ENCODE measurements at places on chromosomes 12 and 14.

- DNase-seq: no peak
Measured at GRCh38 chr14:54411371-54411770, 14.6 kb downstream of the CDKN3 start.

- no peak for DNase-seq
Measured at GRCh38 chr12:50936821-50937530, 15.4 kb upstream of the HIGD1C start.

- DNase-seq: no peak
Measured at GRCh38 chr12:53733051-53733806, 6.0 kb upstream of the CALCOCO1 start.

- DNase-seq: no peak
Measured at GRCh38 chr14:101215927-101216326, 312.4 kb upstream of the RTL1 start.

DNA sequence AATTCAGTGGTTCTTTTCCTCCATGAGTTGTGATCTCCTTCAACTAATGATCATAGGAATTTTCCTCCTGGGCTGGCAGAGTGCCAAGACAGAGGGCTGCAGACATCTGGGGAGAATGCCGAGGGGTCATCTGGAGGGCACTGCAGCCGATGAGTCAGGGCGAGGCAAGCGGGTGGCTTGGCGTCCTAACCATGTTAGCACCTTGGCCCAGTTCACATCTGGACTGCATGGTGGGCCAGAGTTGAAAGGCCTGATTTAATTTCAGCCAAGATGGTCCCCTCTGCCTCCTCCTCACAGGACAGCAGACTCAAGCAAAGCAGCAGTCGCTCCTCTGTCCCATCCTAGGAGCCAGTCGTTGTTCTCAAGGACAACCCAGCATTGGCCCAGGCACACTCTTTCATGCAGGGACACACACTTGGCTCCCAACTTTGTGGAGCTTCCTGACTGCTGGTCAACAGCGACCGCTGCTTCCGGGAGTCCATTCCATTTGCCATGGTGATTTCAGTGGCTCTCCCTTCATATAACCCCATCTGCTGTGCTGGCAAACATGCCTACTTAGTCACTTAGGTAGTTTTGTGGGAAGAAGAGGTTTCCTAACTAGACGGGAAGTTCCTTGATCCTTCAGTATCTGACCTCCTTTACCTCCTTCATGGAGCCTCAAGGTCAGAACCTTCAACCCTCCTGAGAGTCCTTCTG, 161.8 kb downstream of the TTC8 start:
- DNase-seq: no peak

GRCh38 chr12:107514887-107515445, 170.6 kb upstream of the PWP1 start:
- no peak for DNase-seq

DNA sequence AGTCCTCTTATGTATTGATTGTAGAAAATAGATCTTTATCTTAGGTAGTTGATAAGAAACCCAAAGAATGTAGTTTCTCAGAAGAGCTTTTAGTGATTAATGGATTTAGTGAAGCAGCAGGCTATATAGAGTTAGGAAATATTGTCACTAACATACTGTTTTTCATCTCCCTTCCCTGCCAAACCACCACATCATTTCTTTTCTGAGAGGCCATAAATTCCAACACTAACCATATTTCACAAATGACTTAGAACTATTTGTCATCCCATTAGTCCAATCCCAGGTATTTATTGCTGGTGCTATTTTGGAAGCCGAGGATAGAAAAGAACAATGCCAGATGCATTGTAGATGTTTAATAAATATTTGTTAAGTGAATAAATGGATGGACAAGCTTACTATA, 185.7 kb downstream of the KICS2 start:
- no peak for DNase-seq

DNA sequence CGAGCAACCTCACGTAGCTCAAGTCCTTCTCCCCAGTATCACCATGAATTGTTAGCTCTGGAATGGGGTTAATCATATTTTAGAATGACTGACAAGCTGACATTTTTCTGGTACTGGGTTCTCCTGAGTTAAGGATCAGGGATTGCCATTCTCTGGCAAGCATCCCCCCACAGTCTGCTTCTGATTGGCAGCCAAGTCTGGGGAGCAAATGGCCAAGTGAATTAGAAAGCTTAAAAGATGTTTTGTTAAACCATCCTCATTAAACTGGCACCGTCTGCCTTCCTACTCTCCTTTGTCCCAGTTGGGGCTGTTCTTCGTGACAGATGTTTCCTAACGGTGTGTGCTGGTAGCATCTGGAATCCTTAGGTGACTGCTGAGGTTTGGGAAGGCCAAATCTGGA, 17.2 kb upstream of the CISTR start:
- no peak for DNase-seq

DNA sequence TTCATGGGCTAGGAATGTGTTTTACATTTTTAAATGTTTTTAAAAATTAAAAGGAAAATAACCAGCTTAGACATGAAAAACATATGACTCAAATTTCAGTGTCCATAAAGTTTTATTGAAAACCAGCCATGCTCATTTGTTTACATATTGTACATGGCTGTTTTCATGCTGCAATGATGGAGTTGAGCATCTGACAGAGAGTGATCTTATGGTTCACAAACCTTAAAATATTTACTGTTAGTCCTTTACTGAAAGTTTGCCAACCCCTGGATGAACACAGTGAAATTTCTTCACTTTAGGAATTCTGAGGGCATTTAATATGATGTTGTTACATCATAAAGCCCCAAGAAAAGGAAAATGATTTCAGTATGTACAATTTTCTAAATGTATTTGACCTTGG, 16.1 kb downstream of the RASSF9 start:
- DNase-seq: no peak

DNA sequence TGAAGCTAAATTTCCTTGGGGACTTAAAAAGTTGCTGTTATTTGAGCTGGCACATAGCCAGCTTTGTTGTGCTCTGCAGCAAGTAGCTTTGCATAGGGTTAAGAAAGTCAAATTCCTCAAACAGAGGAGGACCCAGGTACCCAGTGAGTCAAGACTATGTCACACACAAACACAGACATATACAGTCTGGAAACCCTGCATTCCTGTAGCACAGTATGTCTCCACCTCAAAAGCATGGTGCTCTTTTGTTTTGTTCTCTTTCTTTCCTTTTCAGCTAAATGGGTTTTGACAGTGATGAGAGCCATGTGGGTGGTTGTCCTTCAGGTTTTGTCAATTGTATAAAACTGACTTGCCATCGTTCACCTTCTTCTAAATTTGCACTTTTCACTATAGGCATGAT, 179.6 kb upstream of the DIO2 start:
- no peak for DNase-seq

- no peak for DNase-seq
Measured at GRCh38 chr12:12747278-12747677, 30.1 kb downstream of the CDKN1B start.

DNA sequence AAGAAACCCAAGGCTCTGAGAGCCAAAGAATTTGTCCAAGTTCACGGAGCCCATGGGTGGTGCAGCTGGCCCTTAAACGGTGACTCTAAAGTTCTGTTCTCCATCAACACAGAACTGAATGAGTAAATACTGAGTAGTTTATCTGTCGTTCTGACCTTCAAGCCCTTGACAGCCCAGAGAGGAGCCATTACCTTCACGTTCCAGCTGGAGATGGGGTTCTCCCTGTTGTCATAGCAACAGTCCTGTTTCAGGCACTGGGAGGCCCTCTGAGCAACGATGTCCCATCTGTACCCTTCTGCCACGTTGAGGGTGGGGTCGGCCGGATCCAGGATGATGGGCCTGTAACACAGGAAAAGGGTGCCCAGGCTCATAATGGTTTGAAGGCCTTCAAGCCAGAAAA, 7.5 kb upstream of the C12orf43 start:
- DNase-seq: no peak

DNA sequence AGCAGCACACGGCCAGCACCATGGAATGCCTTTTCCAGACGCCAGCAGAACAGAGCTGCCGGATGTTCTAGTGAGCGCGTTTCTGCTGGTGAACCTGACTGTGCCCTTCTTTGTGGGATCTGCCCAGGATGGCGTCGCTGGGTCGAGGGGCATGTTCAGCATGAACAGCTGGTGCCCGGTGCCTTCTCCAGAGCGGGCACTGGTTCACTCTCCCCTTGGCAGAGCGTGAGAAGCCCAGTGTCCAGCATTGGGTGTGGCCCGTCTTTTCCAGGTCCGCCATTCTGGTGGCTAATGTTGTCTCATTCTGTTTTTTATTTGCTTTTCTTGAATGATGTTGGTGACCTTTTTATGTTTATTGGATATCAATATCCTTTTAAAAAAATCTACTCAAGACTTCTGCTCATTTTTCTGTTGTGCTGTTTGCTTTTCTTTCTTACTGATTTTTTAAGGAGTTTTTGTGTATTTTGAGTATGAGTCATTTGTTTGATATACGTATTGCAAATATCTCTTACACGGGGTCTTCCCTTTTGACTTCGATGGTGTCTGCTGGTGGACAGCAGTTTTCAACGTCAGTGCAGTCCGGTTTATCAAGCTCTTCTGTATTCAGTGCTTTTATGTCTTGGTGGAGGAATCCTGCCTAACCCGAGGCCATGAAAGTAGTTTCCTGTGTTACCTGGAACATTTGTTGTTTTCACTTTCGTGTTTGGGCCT, 74.3 kb downstream of the ADGRD1 start:
- no peak for DNase-seq

DNA sequence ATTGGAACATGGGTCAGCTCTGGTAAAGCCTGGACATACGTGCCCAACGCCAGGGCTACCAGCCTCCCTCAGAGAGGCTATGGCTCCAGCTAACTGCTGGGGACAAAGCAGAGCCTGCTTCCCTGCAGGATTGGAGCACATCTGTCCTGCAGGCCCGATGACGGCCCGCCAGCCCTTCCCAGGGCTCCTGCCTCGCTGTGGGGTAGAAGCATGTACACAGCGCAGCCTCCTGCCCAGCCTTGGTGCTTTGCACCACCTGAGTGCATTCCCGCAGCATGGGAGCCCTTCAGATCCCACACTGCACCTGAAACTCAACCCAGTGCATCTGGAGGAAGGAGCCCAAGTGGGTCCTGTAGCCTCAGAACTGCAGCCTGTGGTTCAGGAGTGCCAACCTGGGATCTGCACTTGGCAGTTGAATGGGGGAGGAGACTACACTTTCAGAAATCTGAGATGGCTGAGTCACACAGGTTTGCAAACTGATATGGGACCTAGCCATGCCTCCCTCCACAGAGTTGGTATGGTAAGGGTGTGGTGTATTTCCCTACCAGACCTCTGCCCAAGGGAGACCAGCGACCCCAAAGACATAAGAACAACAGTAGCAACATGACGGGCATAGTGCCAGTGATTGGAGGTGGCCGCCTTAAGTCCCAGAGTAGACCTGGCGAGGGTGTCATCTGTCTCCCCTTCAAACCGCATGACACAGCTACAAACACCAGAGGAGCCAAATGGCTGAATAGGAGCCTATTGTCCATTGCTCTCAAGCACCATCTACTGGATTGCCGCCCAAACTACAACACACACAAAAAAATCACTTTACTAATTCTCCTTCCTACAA, 273.9 kb upstream of the MIS18BP1 start:
- peak; percentile 85 for DNase-seq

DNA sequence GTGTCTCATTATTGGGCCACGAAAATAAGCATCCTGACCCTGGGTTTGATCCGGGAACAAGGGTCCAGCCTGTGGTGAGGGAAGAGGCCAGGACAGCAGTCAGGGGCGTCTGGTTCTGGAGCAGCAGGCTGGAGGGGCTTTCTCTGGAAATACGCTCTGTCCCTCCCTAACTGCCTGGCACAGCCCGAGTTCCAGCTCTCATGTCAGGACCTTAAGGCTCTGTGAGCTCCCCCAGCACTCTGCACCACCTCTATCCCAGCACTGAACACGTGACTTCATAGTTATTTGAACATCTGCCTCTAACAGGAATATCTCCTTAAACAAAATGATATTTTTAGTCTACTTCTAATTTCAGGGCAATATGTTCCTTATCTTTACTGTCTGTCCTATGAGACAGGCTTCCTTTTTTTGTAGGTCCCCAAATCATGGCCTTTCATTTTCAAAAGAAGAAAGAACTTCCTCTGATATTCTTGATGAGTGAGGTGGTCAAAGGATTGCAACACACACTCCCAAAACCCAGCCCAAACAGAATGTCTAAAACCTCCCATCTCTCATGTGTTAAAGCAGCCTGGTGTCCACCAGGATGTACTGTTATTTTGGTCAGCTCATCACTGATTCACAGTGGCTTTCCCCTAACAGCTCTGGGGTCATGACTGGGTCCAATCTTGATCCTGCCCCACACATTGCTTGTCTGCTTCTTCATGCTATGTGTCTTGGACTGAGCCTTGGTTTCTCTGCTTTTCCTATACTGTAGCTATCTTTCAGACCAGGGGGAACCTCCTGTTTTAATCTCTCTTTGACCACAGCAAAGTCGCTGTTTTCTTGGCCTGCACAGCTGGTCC, 9.7 kb downstream of the AQP6 start:
- no peak for DNase-seq

GRCh38 chr12:9674226-9674590, 4.7 kb downstream of the CLEC2D start:
- no peak for DNase-seq

GRCh38 chr12:5201554-5202218, 158.0 kb downstream of the KCNA5 start:
- DNase-seq: no peak

DNA sequence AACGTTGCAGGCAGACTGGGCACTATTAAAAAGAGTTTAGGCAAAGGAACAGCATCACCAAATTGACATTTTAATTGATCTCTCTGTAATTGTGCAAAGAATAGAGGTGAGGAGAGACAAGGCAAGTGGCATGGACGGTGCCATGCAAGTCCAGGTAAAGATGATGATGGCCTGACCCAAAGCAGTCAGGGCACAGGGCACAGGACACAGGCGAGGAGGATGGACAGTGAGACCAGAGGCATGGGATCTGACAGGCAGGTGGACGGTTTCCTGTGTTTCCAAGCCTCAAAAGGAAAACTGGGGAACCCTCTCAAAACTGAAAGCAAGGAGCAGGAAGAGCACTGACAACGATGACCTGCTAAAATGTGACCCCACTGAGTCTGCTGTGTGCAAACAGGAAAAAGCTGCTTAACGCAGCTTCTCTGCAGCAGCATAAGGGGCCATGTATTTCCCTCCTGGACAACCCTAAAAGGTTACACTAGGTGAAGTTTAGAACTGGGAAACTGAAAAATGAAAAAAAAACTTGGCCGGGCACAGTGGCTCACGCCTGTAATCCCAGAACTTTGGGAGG, 50.9 kb downstream of the CLIP1 start:
- no peak for DNase-seq

DNA sequence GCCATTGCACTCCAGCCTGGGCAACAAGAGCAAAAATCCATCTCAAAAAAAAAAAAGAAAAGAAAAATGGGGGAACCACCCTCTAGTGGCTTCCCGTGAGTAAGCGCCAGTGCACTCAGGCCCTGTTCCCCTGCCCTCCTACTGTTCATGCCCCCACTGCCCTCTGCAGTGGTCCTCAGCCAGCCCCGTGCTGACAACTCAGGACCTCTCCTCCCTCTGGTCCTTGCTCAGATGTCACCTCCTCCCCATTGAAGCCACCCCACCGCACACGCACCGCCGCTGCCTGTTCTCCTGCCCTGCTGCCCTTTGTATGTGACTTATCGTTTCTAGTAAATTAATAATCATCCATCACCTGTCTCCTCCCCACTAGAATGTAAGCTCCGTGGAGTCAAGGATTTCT, 58.8 kb upstream of the DYNC1H1 start:
- DNase-seq: no peak

All from Karpas-422 (cell line).